ENCODE measurements at places on chromosomes 3 and 15. TPM values are rescaled to one million over a fixed set of nuclear protein-coding genes. Genes with fewer than 3 reads are reported as not detected.

DNA sequence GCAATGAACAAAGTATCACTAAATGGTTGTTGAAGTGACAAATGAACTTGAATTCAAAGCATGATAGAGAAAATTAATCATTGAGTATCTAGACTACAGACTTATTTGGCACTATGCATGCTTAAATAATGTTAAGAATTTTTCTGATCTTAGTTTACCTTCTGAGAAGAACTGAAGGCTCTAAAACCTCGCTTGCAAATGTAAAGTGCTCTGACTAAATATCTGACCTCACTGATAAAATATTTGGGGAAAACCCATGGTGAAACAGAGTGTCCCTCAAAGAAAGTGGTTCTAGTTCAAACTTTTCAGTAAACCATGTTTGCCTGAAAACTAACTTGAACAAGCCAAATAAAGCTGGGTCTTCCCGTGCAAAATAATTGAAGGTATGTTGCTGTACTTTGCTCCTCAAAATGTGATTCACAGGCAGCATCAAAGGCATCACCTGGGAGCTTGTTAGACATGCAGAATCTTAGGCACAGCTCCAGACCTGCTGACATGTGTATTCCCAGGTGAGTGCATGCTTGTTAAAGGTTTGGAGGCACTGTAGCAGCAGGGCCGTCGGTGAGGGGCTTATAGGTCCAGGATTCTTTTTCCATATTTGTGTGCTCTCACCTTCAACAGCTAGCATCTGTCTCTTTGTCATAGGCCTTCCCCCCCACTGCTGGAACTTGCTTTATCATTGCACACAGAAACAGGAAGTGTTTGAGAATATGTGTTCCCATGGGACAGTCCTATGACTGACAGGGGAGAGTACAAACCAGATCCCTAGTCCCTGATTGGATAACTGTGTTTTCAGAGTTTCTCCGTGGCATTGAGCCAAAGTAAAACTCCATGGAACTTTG is 524.2 kb upstream of the LMCD1 start:
- peaks cover 3% of the 10 kb centered on the region for H3K4me1 ChIP-seq
- no peak overlapping the region for H3K27ac ChIP-seq
- no peaks in the 10 kb centered on the region for H3K36me3 ChIP-seq
- no peak overlapping the region for H3K4me3 ChIP-seq

DNA sequence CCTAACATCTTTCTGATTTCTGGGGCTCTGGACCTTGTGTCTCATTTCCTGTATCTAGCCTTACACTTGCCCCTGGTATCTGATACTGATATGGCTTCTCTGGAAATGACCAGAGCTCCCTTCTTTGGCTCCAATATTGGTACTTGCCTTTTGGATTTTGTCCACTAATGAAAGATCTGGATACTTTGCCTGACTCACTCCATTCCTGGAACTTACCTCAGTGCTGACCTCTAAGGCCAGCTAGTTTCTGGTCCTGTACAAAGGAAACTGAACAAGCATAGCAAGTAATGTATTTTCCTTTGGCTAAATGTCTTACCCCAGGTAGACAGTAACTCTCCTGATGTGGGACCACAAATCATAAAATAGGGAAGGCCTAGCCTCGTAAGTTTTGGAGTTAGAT is 93.8 kb upstream of the SLC4A7 start:
- no peaks in the 10 kb centered on the region for H3K27me3 ChIP-seq
- no peak overlapping the region for H3K27ac ChIP-seq
- no peak overlapping the region for H3K4me3 ChIP-seq
- no peaks in the 10 kb centered on the region for H3K4me1 ChIP-seq
- DNase-seq, result no peak
- H3K36me3 ChIP-seq, result no peaks in the 10 kb centered on the region

GRCh38 chr3:53104762-53105161 is 25.5 kb downstream of the RFT1 start:
- peaks cover 22% of the 10 kb centered on the region for H3K4me1 ChIP-seq
- H3K27me3 ChIP-seq, result no peaks in the 10 kb centered on the region

- H3K36me3 ChIP-seq, result no peaks in the 10 kb centered on the region
- peaks cover 9% of the 10 kb centered on the region for H3K4me1 ChIP-seq
- no peak overlapping the region for H3K27ac ChIP-seq
- no peak for DNase-seq
- H3K27me3 ChIP-seq, result no peaks in the 10 kb centered on the region
These were observed 6.9 kb upstream of the KLHL40 start for GRCh38 chr3:42678447-42678846.

DNA sequence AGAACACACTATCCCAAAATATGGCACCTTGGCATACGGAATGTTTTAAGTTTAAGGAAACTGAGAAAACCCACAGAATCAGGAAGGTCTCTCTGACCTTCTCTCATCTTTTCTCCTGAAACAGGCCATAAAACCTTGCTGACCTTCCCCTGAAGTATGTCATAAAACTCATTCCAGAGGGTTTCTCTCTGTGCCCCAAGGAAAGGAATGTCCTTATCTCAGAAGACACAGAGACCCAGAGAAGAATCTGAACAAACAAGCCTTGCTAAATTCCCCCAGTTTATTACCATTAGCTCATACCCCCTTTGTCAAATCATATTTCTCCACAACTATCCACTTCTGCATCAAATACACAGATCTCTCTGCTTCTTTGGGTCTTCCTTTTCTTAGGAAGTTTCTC is 603.1 kb downstream of the MCTP2 start:
- no peak for DNase-seq
- no peaks in the 10 kb centered on the region for H3K27me3 ChIP-seq
- no peaks in the 10 kb centered on the region for H3K36me3 ChIP-seq
- H3K4me1 ChIP-seq, result no peaks in the 10 kb centered on the region
- no peak overlapping the region for H3K4me3 ChIP-seq

- no peak overlapping the region for H3K4me3 ChIP-seq
- no peak overlapping the region for H3K27ac ChIP-seq
- H3K36me3 ChIP-seq, result peaks cover 2% of the 10 kb centered on the region
- peaks cover 2% of the 10 kb centered on the region for H3K4me1 ChIP-seq
- no peaks in the 10 kb centered on the region for H3K27me3 ChIP-seq
- no peak for DNase-seq
These were observed 7.6 kb downstream of the TLNRD1 start for GRCh38 chr15:81008312-81008711.

GRCh38 chr3:43256714-43257461 is 29.5 kb upstream of the SNRK start:
- DNase-seq, result no peak
- no peak overlapping the region for H3K4me3 ChIP-seq
- H3K27ac ChIP-seq, result no peak overlapping the region
- no peaks in the 10 kb centered on the region for H3K27me3 ChIP-seq
- no peaks in the 10 kb centered on the region for H3K36me3 ChIP-seq

CACNA2D3 gene
- 1.4 TPM for total RNA-seq

HTR3E gene
- total RNA-seq, result not detected

INKA1 gene
- 13.2 TPM for total RNA-seq

ZNF620 gene
- 2.9 TPM for total RNA-seq

HRG gene
- total RNA-seq, result 0.04 TPM

ADAMTSL3 gene
- total RNA-seq, result 42.8 TPM

Data from muscle of leg (tissue), 16 donors.